ENCODE measurements at places on chromosomes 3 and 15.
A peak's percentile ranks its signal among the peaks of the same experiment; 100 is the strongest.

DNA sequence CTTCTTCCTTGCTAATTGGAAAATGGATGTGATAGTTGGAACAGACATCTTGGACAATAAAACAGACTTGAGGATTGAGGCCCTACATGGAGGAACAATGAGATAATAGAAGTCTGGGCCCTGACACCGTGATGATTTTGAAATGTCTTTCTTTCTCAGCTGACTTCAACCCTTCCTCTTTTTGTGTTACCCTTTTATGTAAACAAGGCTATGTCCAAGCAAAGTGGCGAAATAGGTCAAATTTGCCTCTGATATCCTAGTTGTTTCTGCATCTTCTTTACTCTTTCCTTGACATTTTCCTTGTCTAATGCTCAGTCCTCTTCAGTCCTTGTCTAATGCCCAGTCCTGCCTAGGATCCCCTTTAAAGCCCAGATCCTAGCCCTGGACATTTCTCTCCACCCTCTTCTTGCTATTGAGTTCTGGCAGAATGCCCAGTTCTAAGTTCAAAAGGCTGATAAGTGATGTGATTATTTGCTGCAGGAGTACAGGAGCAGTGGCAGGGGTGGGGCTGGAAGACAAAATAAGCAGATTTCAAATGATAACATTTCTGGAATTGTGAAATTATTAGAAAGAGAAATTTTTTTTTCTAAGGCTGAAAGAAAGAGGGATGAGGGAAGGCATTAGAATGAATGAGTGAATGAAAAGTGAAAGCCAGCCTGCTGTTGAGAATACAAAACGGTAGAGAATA is 6.5 kb upstream of the VPS8 start:
- DNase-seq: no peak

DNA sequence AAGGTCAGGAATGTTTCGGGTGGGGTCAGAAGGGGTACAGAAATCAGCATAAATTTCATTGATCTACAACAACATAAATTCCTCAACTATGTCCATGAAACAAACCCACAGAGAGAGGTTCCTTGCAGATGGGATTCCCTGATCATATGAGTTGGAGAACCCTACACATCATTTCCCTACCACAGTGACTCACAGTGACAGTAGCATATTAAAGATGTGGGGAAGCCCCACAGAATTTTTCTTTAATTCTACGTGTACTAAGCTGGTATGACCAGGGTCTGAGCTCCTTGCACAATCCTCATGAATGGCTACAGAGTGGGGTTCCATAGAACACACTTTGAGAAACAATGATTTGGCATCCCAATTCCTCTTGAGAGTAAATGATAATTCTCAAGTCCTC is 116.9 kb upstream of the RAD18 start:
- no peak for DNase-seq

DNA sequence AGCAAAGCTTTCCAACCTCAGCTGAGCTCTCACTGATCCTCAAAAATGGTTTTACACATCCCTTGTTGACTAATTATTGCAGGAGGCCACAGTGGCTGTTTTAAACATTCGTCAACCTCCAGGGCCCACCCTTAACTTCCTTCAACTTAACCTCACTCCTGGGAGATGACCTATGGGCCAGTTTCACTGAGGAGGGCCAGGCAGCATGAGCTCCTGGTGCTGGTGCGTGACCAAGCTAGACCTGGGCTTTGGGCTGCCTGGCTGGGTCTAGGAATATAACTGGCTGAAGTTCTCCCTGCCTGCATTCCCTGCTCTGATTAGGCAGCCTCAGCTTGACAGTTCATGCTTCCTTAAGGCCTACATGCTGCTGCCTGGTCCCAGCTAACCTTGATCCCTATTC is 273.7 kb upstream of the ATP11B start:
- no peak for DNase-seq

DNA sequence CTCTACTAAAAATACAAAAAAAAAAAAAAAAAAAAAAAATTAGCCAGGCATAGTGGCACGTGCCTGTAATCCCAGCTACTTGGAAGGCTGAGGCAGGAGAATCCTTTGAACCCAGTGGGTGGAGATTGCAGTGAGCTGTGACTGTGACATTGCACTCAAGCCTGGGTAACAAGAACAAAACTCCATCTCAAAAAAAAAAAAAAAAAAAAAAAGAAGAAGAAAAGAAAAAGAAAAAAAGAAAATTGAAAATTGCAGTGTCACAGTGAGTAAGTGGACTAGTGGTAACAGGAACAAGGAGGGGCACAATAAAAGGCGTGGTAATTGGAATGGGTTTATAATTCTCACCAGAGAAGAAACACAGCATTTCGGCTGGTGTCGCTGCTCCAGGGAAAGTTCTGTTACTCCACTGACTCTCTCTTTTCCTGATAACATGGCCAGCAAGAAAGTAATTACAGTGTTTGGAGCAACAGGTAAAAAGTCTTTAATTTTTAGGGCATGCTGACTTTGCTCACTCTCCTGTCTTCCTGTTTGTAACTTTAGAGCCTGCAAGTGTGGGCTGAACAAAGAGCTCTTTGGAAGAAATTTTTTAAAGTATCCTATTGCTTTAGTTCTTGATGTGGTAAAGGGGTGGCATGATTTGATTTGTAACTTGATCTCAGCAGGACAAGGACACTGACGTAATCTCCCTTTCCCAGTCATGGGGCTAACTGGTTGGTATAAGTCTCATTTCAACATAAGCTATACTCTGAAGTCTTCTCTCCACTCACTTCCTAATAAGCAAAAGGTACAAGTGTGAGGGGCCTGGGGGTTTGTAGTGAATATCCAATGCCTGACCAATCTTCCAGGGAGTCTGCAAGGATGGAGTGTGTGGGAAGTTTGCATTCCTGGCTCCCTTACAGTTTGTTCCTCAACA is 22.1 kb upstream of the TRA2B start:
- DNase-seq: peak; percentile 85

DNA sequence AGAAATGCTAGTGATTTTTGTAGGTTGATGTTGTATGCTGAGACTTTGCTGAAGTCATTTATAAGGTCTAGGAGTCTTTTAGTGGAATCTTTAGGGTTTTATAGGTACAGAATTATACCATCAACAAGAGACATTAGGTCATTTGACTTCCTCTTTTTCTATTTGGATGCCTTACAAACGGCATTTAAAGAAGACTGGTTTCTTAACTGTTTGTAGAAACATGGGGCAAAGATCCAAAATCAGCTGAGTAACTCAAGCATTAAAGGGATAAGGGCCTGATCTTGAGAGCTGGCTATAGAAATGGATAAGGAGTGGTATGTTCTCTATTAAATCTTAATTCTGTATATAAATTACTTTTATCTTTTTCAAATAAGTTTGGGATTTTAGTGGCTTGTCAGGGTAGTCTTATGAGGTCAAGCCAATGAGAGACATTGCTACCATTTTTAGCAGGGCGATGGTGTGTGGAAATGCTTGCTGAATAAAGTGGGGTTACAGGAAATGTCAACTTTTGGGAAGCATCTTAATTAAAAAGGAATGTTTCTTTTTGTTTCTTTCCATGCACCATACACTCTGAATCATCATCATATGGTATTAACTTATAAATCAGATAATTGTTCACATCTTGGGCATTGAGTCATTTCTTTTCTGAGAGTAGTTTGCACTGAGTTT is 197.7 kb upstream of the GBE1 start:
- no peak for DNase-seq

- DNase-seq: no peak
Measured at GRCh38 chr15:42136513-42136912, 19.9 kb downstream of the PLA2G4F start.

GRCh38 chr3:101038393-101038792 is 45.2 kb upstream of the ABI3BP start:
- no peak for DNase-seq

DNA sequence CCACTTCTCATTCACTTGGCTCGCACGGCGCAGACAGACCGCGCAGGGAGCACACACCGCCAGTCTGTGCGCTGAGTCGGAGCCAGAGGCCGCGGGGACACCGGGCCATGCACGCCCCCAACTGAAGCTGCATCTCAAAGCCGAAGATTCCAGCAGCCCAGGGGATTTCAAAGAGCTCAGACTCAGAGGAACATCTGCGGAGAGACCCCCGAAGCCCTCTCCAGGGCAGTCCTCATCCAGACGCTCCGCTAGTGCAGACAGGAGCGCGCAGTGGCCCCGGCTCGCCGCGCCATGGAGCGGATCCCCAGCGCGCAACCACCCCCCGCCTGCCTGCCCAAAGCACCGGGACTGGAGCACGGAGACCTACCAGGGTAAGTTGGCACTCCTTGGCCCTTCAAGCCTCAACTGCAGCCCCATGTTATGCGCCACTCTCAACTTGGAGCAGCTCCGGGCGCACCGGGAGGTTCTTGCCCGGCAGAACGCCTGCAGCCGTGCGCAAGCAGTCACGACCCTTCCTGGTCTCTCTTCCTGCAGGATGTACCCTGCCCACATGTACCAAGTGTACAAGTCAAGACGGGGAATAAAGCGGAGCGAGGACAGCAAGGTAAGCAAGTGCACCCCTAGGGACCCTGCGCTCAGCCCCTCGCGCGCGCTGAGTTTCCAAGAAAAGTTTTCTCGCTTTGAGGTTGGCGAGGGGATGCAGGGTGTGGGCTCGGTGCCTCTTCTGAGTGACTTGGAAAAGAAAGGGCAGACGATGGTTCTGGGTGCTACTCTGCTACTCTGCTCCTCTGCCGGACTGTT is at the start of gene BHLHE40:
Gene BHLHE40 (plus strand): TSS at position 10 of the 801 bp plus-strand sequence. CDS start 282 bp downstream, at position 292.
- no peak for DNase-seq

GRCh38 chr3:79917561-79917960 is 149.8 kb upstream of the ROBO1 start:
- DNase-seq: no peak

DNA sequence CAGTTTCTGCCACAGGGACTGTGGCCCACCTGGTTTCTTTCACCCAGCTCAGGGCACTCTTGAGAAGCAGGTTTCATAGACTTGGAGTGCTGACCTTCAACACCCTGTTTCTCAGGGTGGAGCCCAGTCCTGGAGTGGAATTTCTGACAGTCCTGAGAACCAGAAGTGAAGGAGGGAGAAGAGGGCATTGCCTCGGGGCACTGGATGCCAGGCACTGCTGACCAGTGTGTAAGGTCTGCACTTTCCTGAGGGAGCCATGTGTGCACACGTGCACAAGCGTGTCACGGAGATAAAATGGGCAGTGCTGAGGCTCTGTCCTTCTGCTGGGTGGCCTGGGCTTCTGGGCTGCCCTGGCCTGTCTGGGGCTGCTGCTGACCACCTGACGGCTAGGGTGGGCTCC is 118.5 kb downstream of the SEC22A start:
- DNase-seq: no peak

GRCh38 chr3:47513125-47513929 is at the start of gene ELP6:
Gene ELP6 (minus strand): TSS chr3:47513712. CDS start chr3:47513590, 122 bp downstream.
- peak; percentile 79 for DNase-seq

- DNase-seq: no peak
Measured at GRCh38 chr15:100842756-100843730, 36.6 kb upstream of the ALDH1A3 start.

DNA sequence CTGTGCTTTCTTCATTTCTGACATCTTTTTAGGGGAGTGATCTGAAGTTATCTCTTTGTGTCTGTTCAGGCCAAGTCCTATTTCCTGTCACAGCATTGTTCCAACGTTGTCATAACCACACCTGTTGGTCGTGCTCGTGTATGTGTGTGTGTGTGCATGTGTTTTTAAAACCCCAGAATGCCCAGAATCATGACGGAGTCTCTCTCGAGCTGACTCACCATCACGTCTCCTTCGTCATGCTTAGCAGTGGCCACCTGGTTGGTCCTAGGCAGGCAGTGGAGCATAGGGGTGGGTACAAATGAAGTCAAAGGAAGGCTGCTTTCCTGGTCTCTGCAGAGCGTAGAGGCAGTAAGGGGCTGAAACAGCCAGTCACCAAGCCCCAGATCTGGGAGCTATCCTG is 126.8 kb upstream of the ABHD17C start:
- DNase-seq: no peak

DNA sequence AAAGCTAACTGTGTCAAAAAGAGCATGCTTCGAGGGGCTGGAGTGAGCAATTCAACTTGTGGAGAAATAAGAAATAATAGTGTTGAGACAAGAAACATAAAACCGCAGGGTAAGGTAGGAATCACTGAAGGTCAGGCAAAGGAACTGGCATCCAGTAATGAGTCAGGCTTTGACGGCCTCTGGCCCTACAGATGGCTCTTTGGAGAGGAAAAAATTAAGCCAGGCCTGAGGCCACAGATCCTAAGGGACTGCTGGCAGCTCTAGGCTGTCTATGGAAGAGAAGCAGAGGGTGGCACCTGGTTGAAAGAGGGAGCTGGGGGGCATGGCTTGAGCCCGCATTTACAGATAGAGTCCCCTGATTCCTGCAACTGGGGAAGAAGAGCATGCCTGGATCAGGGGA is 28.6 kb upstream of the ZSCAN2 start:
- DNase-seq: no peak

GRCh38 chr3:122003112-122003511 is 18.9 kb downstream of the ILDR1 start:
- DNase-seq: no peak

DNA sequence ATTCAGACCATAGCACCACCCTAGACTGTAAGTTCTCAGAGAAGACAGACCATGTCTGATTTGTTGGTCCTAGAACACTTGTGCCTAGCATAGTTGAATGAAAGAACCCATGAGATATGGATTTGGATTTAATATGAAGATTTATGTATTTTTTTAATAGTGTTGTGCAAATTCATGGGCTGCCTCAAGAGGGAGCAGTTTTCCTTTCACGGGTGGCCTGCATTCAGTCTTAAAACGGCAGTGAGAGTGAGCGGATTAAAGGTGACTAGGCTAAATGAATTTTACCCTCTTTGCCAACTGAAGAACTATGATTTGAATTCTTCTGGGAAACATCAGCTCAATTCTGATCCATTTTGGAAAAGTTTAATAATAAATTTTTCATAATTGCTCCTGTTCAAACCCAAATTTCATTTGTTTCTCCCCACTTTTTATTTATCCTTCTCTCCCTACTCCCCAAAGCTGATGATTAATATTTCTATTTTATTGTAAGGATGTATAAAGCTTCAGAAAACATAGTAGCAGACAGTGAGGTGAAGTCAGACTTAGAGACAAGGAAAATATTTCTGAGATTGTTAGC is 67.3 kb downstream of the MORC1 start:
- no peak for DNase-seq

DNA sequence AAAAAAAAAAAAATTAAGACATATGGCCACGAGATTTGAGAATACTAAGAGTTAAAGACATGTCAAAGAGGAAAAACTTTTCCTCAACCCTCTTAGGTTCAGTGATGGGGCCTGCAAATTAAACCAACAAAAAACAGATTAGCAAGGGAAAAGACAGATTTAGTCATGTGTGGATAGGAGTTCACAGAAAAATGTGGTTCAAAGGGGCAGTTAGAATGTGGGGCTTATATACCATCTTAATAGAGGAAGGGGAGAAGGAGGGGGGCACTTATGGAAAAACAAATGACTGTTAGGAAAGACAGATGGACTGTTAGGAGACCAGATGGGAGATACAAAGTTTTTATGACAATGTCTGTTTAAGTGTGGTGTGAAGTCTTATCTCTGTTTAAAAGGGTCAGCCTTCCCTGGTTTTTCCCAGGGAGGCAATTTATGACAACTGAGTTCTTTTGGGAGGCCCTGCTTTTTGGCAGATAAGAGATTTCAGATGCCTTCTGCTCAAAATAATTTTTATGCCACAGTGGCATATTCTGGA is 68.7 kb upstream of the FURIN start:
- no peak for DNase-seq

GRCh38 chr3:141764045-141764444 is 837 bp downstream of the GRK7 start:
- DNase-seq: no peak

- no peak for DNase-seq
Measured at GRCh38 chr3:107450254-107450893, 72.4 kb upstream of the BBX start.

GRCh38 chr15:90519688-90520087 is 10.0 kb upstream of the CRTC3 start:
- no peak for DNase-seq

All from NCI-H2107 (cell line).